ENCODE measurements at places on chromosomes 12 and 14.

DNA sequence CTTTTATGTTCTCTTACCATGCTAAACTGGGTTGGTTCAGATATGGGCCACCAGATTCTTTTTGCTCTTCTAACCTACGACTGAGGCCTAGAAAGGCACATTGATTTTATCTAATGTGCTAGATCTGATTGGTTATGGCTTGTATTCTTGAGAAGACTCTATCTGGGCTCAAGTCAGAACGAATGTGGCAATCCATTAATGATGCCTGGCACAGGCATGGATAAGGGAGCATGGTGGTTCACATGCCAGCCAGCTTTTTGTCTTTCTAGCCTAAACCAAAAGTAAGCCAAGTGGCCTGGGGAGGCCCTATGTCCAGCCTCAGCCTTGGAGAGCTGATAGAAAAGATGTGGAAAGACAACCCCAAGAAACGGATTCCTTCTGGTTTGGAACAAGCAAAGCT is 82.7 kb downstream of the KNTC1 start:
- no peak for DNase-seq

- DNase-seq, result no peak
Measured at GRCh38 chr12:78118036-78118435, 287.3 kb downstream of the NAV3 start.

- no peak for DNase-seq
Measured at GRCh38 chr12:22477166-22477893, 67.0 kb downstream of the C2CD5 start.

- DNase-seq, result no peak
Measured at GRCh38 chr12:116950628-116951325, 40.0 kb downstream of the FBXW8 start.

GRCh38 chr12:107450541-107450940 is 235.1 kb upstream of the PWP1 start:
- DNase-seq, result no peak

- no peak for DNase-seq
Measured at GRCh38 chr14:35044939-35045797, 904 bp upstream of the FAM177A1 start.

DNA sequence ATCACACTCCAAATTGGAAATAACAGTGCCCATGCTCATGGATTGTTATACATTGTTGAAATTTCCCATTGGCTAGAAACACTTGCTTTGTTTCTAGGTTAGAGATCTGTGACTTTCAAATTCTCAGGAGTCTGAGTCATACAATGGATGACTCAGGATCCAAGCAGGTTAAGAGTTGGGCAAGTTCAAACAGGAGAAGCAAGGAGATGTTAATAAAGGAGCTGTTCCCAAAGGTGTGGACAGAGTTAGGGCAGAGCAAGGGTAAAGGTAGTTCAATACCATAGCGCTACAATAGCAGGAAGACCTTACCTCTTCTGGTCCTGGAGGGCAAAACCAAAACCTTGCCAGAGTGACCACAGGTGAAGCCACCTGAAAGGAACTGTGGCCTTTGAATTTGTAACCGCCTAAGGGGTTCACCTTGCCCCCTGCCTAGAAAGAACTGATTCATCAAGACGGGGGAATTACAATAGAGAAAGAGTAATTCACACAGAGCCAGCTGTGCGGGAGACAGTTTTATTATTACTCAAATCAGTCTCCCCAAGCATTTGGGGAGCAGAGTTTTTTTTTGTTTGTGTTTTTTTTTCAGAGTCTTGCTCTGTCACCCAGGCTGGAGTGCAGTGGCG is 4.2 kb upstream of the AMN1 start:
- peak; percentile 38 for DNase-seq

DNA sequence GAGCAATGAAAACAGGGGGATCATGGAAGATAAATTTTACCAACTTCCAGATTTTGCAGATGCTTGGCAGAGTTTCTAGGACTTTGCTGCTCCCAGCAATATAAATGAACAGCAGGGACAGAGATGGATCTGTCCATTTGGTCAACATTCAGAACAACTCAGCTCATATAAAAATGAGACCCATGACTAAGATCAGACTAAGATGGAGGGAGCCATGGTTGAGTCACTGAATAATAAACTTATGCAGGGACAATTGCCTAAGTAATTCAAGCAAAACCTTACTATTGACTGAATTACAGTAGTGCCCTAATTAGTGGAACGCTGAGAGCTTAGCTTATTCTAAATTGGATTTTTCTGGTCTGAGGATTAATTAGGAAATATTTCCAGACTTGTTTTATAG is 205.1 kb downstream of the SLC5A8 start:
- DNase-seq, result no peak

DNA sequence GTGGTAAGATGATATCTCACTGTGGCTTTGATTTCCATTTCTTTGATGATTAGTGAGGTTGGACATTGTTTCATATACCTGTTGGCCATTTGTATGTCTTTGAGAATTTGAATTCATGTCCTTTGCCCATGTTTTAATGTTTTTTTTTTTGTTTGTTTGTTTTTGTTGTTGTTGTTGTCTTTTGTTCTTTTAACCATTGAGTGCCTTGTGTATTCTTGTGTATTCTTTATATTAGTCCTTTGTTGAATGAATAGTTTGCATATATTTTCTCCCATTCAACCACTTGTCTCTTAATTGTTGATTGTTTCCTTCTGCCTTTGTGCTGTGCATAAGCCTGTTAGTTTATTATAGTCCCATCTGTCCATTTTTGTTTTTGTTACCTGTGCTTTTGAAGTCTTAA is 71.9 kb downstream of the FBXO33 start:
- DNase-seq, result no peak

DNA sequence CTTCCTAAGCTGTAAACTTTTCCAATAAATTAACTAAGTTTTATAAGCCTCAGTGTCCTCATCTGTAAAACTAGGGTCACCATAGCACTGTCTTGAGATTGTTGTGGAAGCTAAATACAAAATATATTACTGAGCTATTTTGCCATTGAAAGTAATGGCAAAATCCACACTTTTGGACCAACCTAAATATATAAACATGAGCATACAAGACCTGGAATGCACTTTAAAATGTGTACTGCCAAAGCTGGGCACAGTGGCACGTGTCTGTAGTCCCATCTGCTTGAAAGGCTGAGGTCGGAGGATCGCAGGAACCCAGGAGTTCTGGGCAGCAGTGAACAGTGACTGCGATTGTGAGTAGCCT is 29.8 kb upstream of the SINHCAF start:
- no peak for DNase-seq

DNA sequence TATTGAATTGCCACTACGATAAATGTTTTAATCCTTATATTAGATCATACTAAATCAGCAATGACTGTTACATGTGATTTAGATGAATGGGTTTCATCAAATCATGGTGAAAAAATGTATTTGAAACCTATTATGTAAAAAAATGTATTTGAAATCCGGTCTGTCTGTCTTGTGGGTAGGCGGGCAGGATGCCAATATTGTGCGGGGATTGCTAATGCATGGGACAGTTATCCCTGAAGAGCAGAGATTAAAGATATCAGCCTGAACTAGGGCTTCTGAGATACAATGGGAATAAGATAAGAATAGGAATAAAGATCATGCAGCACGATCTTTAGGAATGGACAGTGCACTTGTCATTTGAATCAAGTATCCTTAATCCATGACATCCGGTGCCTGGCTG is 134.0 kb downstream of the PRKCH start:
- DNase-seq, result no peak

- DNase-seq, result peak; percentile 12
Measured at GRCh38 chr14:24806061-24806678, 172.2 kb upstream of the GZMB start.

DNA sequence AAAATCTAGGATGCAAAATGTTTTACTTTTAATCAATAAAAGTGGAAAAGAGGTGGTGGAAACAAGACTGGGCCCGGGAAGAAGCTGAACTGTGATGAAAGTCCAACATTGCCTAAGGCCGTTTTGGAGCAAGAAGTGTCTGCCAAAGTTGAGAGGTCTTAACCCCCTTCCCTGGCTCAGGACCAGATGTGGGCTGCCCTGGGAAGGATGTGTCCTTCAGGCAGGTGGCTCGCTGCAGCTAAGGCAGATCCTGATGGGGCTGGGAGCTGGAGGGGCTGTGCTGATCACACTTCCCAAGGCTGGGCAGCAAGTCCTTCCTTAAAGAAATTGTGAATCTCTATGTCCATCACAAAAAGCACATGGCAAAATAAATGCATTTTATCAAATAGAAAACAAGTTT is 581.6 kb downstream of the GALC start:
- no peak for DNase-seq

GRCh38 chr14:32345311-32345791 is 16.3 kb downstream of the AKAP6 start:
- no peak for DNase-seq

DNA sequence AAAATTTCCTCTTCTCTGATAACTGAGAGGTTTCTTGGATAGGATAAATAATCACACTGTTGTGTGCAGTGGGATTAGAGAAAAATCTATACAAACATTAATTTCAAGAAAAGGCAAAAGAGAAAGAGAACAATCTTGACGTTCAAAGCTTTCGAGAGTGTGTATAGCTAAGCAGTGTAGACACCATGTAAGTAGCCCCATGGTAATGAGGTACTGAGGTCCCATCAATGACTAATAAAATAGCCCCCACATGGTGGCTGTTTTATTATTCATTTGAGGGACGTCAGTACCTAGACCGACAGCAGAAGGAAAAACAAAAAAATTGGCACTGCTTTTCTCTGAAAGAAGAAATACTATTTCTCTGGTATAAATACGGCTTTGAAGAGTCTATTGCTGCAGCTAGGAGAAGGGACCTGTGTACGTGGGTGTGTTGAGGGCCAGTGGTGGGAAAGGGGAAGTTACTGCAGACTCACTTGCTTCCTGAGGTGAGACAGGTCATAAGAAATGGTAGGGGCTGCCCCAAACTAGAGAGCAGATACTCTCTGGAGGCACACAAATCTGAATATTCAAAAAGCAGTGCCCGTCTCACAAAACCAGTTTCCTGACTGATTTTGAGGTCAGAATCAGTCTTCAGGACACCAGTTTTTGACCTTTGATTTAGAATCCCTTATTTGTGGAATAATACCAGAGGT is 339.8 kb downstream of the EMP1 start:
- no peak for DNase-seq

DNA sequence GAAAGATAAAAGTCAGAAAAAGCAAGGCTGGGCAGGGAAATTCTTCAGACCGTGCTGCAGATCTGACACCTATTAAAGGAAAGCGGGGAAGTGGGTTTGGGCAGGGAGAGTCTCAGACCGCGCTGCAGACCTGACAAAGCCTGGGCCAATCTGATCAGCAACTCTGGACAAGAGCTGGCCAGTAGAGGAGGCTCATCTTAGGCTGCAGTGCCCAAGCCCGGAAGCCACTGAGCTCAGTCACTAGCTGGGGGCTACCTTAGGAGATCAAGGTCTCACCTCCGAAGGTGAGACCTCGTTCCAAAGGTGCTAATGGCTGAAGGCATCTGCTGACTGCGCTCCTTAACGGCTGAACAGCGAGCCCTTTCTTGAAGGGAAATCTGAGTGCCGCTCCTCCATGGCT is 60.2 kb downstream of the SINHCAF start:
- DNase-seq, result no peak

- no peak for DNase-seq
Measured at GRCh38 chr12:115840159-115840558, 437.3 kb downstream of the MED13L start.

- DNase-seq, result no peak
Measured at GRCh38 chr14:38357557-38357956, 101.7 kb upstream of the CLEC14A start.

DNA sequence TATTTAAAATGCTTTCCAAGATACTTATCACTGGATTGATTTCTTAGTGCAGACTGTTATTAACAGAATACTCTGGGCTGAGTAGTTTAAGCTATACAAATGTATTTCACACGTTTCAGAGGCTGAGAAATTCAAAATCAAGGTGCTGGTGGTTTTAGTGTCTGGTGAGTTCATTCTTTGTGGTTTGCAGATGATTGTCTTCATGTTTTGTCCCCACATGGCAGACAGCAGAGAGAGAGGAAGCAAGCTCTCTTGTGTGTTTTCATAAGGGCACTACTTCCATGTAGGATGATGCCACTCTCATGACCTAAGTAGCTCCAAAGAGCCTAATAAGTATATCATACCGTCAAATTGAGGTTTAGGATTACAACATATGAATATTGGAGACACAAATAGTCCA is 1348.9 kb upstream of the FLRT2 start:
- no peak for DNase-seq

GRCh38 chr14:65922142-65922541 is 509.6 kb downstream of the FUT8 start:
- no peak for DNase-seq

DNA sequence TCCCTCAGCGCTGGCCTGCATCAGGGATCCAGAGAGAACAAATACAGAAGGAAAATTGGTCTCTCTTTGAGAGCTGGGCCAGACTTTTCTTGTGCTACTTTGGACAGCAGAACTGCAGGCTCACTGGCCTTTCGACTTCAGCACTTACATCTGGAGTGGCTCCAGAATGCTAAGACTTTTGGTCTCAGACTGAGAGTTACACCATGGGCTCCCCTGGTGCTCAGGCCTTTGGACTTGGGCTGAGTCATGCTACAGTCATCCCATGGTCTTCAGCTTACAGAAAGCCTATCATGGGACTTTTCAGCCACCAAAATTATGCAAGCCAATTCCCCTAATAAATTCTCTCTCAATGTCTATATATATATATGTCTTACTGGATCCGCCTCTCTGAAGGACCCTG is 9.0 kb upstream of the CD163 start:
- DNase-seq, result no peak

- DNase-seq, result no peak
Measured at GRCh38 chr12:99985631-99986030, 895 bp upstream of the ANKS1B start.

- DNase-seq, result no peak
Measured at GRCh38 chr12:66063916-66064315, 66.6 kb downstream of the LLPH start.

GRCh38 chr12:62032870-62033269 is 227.3 kb upstream of the USP15 start:
- DNase-seq, result no peak

- no peak for DNase-seq
Measured at GRCh38 chr14:49992448-49992847, 99.6 kb downstream of the ARF6 start.

DNA sequence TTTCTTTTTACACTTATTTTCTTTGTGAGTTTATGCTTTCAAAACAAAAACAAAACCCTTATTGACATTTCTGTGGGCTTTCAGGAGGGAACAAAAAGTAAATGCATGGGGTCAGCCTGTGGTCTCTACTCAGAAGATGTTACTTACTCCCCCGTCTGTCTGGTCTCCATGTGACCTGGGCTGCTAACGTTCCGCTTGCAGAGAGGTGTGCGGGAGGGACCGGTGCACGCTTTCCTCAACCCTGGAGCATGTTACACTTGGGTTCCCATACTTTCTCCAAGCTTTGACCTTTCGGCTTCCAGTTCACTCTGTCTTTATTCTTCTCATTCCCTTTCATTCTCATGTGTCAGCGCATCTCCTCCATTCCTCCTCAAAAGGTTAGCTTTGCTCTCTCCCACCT is 36.5 kb downstream of the ZC3H14 start:
- no peak for DNase-seq

DNA sequence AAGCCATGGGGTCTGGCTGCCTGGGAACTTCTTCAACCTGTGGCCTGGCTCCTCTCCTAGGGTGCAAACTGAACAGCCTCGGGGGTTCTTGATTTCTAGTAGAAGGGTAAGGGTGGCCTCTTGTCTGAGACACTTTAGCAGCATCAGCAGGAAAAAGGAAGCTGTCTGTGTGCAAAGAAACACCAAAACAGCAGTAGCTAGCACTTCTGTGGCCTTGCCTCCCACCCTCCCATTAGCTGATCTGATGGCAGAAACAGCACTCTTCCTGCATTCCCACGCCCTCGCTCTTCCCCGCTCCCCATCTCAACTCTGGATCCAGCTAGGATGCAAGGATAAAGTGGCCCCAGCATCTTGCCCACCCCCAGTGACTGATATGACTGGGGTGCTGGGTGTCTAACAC is 20.7 kb downstream of the SLC7A8 start:
- no peak for DNase-seq

All from CD4-positive, alpha-beta T cell treated with Interleukin-17A for 1 hour (primary cell).